Activated CD8-positive, alpha-beta memory T cell treated with anti-CD3 and anti-CD28 coated beads, Interleukin-2, amount 10 ng/mL, durations not matched to agents 7 days and 5 days (primary cell): ENCODE measurements at places on chromosomes 4 and X. TPM values are rescaled to one million over a fixed set of nuclear protein-coding genes. Genes with fewer than 3 reads are reported as not detected.

Gene UGT2B17
- not detected for total RNA-seq

Gene GLRB
- total RNA-seq, result not detected

Gene APLN
- total RNA-seq, result 0.14 TPM

Gene CTAG1B
- not detected for total RNA-seq

Gene CDX4
- total RNA-seq, result not detected

Gene XKRX
- total RNA-seq, result not detected

Gene POU3F4
- not detected for total RNA-seq

Gene YTHDC1
- 76.6 TPM for total RNA-seq

Gene SLC30A9
- 33.9 TPM for total RNA-seq

Gene MEPE
- not detected for total RNA-seq

Gene TMEM31
- not detected for total RNA-seq

Gene CENPC
- 46.5 TPM for total RNA-seq

Gene HMGN5
- total RNA-seq, result 2.8 TPM

Gene GABRE
- not detected for total RNA-seq

Gene TRIM75
- total RNA-seq, result not detected

Gene UGT2B15
- total RNA-seq, result not detected

Gene KIAA0232
- total RNA-seq, result 19.8 TPM

Gene SPIN2A
- total RNA-seq, result 1.1 TPM

Gene RHOXF2B
- not detected for total RNA-seq

Gene ADRA2C
- total RNA-seq, result not detected

Gene TCEAL5
- not detected for total RNA-seq
